Right ventricle myocardium inferior (tissue), 1 donor: ENCODE measurements at places on chromosomes 6 and 20. TPM values are rescaled to one million over a fixed set of nuclear protein-coding genes. Genes with fewer than 3 reads are reported as not detected.

Gene PRR18
- 0.11 TPM for total RNA-seq

Gene PTGIS
- total RNA-seq, result 24.2 TPM

Gene APOM
- 0.87 TPM for total RNA-seq

- DNase-seq, result no peak
These were observed 63.3 kb downstream of the HDGFL1 start for GRCh38 chr6:22632581-22633145.

- DNase-seq, result no peak
These were observed 42.0 kb downstream of the IRAK1BP1 start for GRCh38 chr6:78909391-78909790.

DNA sequence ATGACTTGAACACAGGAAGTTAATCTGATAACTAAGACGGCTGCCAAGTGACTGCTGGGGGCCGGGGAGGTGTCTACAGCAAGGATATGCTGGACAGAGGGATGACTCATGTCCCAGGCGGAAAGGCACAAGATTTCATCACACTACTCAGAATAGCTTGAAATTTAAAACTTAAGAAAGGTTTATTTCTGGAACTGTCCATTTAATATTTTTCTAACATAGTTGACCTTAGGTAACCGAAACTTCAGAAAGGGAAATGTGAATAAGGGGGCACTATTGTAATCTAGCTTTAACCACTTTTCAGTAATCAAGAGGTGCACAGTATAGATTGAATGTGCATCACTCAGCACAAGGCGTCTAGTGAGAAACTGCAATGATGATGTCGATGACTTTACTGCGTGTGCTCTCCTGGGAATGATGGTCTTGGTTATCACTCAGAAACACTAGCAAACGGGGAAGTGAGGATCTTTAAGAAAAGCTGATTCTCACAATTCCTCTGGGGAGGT, 171.5 kb downstream of the QKI start:
- no peak for DNase-seq

DNA sequence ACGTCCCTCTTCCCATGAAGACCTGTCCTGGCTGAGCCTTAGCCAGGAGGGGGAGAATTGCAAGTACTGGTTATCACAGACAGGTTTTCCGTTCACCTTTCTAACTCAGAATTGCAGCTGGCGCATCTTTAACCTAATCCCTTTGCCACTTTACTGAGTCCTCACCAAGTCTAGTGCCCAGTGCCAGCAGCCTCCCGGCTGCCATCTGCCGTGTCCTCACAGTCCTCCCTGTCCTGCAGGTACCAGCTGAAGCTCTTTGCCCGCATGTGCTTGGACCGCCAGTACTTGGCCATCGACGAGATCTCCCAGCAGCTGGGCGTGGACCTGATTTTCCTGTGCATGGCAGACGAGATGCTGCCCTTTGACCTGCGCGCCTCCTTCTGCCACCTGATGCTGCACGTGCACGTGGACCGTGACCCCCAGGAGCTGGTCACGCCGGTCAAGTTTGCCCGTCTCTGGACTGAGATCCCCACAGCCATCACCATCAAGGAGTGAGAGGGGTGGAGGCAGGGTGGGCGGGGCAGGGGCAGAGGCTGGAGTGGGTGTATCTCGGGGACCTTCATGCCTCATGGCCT, 41.3 kb downstream of the UQCC2 start:
- no peak for DNase-seq

- DNase-seq, result no peak
These were observed 7.2 kb upstream of the ZNF334 start for GRCh38 chr20:46520540-46520939.

GRCh38 chr6:38552121-38552520, 87.6 kb downstream of the BTBD9 start:
- no peak for DNase-seq

- no peak for DNase-seq
These were observed 9.1 kb upstream of the TAGAP start for GRCh38 chr6:159053781-159054398.

GRCh38 chr6:74283532-74283931, 587.5 kb downstream of the CD109 start:
- DNase-seq, result no peak

DNA sequence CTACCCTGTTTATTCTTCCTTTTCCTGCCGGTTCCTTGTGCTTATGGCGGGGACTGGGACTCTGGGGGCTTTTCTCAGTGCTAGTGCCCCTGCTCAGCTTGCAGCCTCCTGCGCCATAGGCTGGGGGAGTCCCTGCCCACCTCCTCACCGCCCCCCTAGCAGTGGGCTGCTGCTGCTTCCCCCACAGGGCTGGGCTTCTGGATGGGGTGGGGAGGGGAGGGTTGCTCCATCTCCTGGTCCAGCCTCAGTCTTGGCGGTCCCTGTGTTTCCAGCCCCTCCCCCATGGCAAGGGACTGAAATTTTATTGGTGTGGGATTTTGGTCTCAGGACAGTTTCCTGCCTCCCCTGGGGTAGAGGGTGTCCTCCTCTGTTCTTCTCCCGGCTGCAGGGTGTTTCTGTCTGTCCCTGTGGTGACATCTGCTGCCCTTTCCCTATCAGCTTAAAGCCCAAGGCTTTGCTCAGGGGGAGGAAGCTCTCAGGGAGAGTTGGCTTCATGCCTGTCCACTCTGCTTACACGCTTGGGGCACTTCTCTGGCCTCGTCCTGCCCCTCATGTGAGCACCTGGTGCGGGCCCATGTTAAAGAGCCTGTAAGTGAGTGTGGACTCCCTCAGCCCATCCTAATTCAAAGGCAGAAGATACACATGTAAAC, 100.6 kb downstream of the HIVEP1 start:
- no peak for DNase-seq

DNA sequence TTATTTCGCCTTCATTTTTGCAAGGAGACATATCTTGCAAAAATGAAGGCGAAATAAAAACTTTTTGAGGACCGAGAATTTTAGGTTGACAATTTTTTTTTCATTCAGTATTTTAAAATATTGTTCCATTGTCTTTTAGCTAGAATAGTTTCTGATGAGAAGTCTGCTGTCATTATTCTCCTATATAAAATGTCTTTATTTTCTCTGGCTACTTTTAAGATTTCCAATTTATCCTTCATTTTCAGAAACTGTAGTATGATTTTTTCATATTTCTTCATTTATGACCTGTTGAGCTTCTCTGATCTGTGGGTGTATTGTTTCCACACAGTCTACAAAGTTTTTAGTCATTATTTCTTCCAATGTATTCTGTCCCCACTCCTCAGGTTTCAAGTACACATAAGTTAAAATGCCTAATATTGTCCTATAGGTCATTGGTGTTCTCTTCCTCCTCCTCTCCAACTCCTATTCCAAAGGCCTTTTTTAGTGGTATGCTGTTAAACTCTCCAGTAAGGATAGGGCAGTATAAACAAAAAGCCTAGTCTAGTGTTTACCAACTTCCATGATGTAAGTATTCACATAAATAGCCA, 15.7 kb downstream of the AHI1 start:
- DNase-seq, result no peak

- DNase-seq, result no peak
These were observed 152.7 kb upstream of the SLC22A16 start for GRCh38 chr6:110629153-110629552.
